ENCODE measurements at places on chromosomes 16 and 17.

DNA sequence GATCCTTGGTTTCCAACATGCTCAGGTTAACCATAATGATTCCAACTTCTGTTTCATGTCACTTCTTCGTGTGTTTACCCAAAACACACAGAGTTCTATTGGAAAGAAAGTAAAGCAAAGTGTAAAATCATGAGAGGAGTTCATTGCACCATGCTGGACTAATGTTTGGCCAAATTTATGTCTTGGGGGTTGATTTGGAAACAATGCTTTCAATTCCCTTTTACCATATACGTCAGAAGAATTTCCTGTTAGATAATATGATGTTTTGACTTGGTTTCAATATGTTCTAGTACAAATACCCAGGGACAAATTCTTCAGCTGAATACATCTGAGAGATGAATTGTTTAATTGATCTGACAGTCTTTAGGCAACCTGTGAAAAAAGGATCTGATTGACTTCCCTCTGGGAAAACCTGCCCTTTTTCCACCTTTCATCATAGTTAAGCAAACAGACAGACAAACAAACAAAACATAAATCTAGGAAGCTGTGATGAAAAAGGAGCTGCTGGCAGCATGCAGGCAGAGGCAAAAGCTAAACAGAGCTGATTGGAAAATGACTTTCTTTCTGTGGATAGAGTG lies 26.0 kb upstream of the MPHOSPH6 start:
- H3K4me3 ChIP-seq: no peak overlapping the region
- H3K27me3 ChIP-seq: peaks cover under 1% of the 10 kb centered on the region
- peaks cover 9% of the 10 kb centered on the region for H3K4me1 ChIP-seq
- no peaks in the 10 kb centered on the region for H3K36me3 ChIP-seq

- peak overlapping the region; percentile 46 for H3K27ac ChIP-seq
- no peaks in the 10 kb centered on the region for H3K27me3 ChIP-seq
- H3K4me3 ChIP-seq: no peak overlapping the region
These were observed 25.3 kb downstream of the XYLT1 start for GRCh38 chr16:17445421-17445820.

- H3K27me3 ChIP-seq: no peaks in the 10 kb centered on the region
- DNase-seq: no peak
- H3K4me3 ChIP-seq: no peak overlapping the region
These were observed 112.2 kb downstream of the VPS53 start for GRCh38 chr17:602436-602835.

DNA sequence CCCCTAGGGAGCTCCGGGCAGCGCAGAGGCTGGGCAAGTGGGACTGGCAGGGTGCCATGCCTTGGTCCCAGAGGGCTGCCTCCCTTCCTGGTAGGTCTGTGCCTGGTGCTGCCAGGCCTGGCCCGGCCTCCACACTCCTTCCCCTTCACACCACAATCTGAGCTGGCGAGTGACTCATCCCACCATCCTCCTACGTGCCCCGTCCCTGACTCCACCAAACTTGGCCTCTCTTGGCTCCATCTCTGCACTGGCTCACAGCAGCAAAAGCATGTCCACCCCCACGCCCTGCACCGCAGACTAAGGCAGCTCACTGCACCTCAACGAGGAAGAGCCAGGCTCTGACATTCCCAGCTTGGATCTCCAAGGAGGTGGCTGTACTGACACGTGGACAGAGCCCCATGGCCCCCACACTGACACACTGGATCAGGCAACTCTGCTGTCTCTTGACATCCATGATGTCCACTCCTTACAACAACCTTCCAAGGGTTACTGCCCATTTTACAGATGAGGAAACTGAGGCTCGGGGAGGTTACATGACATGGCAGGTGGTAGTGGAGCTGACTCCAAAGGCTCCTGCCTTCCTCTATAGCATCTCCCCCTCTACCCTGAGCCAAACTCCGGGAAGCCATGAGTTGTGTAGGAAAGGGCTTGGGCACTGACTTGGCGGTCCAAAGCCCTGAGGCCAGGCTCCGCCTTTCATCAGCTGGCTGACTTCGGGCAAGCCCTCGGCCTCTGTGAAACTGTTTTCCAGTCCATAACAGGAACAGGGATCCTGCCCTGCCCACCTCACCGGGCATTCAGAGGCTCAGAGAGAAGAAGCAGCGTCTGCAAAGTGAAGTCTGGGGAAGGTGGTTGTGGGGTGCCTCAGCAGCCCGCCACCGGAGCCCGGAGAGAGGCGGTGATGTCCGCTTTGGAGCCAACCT lies 20.1 kb upstream of the KRT19 start:
- no peak for DNase-seq
- H3K36me3 ChIP-seq: no peaks in the 10 kb centered on the region
- H3K27me3 ChIP-seq: peaks cover 39% of the 10 kb centered on the region

- no peaks in the 10 kb centered on the region for H3K36me3 ChIP-seq
- H3K4me1 ChIP-seq: no peaks in the 10 kb centered on the region
- H3K4me3 ChIP-seq: no peak overlapping the region
- DNase-seq: no peak
These were observed 325.4 kb downstream of the ZFHX3 start for GRCh38 chr16:72722552-72722951.

DNA sequence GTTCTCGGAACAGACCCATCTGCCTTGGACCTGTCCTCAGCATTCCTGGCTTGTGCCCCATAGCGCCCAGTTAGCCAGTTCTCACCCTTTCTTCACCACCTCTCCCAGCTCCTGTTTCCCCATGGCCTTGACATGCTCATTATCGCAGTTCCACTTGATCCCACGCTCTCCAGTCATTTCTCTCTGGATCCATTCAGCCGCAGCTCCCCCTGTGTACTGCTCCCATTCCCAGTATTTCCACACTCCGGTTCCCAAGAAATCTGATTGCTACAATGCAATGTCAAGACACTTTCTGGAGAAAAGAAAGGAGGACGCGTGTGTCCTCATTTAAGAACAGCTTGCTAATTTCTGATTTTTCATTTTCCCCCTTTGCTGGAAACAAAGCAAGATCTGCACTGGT lies 55.4 kb downstream of the TMEM186 start:
- H3K4me1 ChIP-seq: no peaks in the 10 kb centered on the region
- no peak for DNase-seq
- no peaks in the 10 kb centered on the region for H3K27me3 ChIP-seq
- H3K27ac ChIP-seq: peak overlapping the region; percentile 6

GRCh38 chr17:2903193-2903974 lies 107.1 kb downstream of the RAP1GAP2 start:
- H3K4me1 ChIP-seq: peaks cover 51% of the 10 kb centered on the region
- H3K4me3 ChIP-seq: no peak overlapping the region
- peaks cover 26% of the 10 kb centered on the region for H3K36me3 ChIP-seq
- no peak for DNase-seq

DNA sequence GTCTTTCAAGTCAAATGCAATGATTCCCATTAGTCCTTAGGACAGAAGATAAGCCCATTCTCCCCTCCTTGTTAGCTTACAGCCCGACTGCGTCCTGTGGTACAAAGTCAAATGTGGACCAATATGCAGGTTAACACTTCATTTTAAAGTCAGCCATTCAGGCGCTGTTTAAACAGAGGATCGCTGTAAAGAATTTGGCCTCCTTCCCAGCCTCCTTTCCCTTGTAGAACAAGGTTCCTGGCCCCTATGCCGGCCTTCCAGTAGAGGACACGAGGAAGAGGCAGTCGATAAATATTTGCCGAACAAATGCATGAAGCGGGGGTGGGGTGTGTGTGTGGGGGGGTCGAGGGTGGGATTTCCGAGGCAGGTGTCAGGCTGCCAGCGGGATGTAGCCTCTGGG lies 4.3 kb downstream of the SDK2 start:
- H3K4me3 ChIP-seq: no peak overlapping the region
- H3K4me1 ChIP-seq: peaks cover 8% of the 10 kb centered on the region
- H3K36me3 ChIP-seq: no peaks in the 10 kb centered on the region
- H3K27me3 ChIP-seq: peaks cover 42% of the 10 kb centered on the region
- DNase-seq: no peak
- H3K27ac ChIP-seq: no peak overlapping the region

- no peaks in the 10 kb centered on the region for H3K27me3 ChIP-seq
- DNase-seq: no peak
- H3K27ac ChIP-seq: no peak overlapping the region
- no peak overlapping the region for H3K4me3 ChIP-seq
- H3K36me3 ChIP-seq: peaks cover 4% of the 10 kb centered on the region
These were observed 39.9 kb downstream of the DNAH17 start for GRCh38 chr17:78537217-78537860.

GRCh38 chr16:29192329-29193247 lies 207.7 kb downstream of the LAT start:
- no peaks in the 10 kb centered on the region for H3K4me1 ChIP-seq
- no peaks in the 10 kb centered on the region for H3K27me3 ChIP-seq
- no peaks in the 10 kb centered on the region for H3K36me3 ChIP-seq
- no peak overlapping the region for H3K27ac ChIP-seq

- H3K4me1 ChIP-seq: no peaks in the 10 kb centered on the region
- no peak for DNase-seq
- no peak overlapping the region for H3K4me3 ChIP-seq
- peaks cover 3% of the 10 kb centered on the region for H3K36me3 ChIP-seq
- H3K27ac ChIP-seq: no peak overlapping the region
These were observed 31.7 kb downstream of the ABCC6 start for GRCh38 chr16:16191493-16192167.

DNA sequence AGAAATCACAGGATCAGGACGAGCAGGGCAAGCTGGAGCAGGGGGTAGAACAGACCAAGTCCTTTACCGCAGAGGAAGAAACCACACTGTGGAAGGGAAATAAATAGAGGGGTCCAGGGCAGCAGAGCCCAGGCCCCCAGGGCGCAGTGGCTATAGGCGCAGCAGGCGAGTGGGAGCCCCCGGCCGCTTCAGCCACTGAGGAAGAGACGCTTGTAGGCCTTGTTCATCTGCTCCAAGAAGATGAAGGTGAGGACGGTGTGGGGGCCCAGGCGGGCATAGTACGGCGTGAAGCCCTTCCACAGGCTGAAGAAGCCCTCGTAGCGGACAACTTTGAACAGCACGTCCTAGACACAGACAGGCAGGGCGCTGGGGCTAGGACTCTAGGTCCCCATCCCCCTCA lies 2.3 kb downstream of the SLC25A11 start:
- H3K4me3 ChIP-seq: no peak overlapping the region
- peaks cover 57% of the 10 kb centered on the region for H3K4me1 ChIP-seq
- H3K27me3 ChIP-seq: no peaks in the 10 kb centered on the region

DNA sequence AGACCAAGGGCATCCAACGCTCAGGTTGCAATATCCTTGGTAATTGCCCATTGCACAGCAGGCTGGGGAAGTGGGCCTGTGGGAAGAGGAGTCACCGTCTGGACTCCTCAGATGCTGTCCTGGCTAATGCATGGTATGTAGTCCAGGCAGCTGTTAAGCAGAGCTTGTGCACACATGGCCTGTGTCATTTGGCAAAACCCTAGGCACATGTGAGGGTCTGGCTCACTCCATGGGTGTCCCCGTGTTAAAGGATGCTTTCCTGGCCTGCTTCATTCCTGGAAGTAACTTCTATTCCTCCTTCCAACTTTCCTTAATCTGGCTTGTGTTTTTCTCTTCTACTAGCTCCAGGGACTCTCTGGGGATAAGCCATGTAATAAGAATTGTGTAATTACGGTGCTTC lies 378.0 kb upstream of the CA10 start:
- no peak for DNase-seq
- no peaks in the 10 kb centered on the region for H3K27me3 ChIP-seq
- no peak overlapping the region for H3K4me3 ChIP-seq
- no peaks in the 10 kb centered on the region for H3K4me1 ChIP-seq

- peaks cover 4% of the 10 kb centered on the region for H3K27me3 ChIP-seq
- H3K4me1 ChIP-seq: no peaks in the 10 kb centered on the region
- H3K36me3 ChIP-seq: no peaks in the 10 kb centered on the region
- no peak overlapping the region for H3K4me3 ChIP-seq
- no peak overlapping the region for H3K27ac ChIP-seq
These were observed 27.0 kb upstream of the CAPNS2 start for GRCh38 chr16:55539488-55539887.

DNA sequence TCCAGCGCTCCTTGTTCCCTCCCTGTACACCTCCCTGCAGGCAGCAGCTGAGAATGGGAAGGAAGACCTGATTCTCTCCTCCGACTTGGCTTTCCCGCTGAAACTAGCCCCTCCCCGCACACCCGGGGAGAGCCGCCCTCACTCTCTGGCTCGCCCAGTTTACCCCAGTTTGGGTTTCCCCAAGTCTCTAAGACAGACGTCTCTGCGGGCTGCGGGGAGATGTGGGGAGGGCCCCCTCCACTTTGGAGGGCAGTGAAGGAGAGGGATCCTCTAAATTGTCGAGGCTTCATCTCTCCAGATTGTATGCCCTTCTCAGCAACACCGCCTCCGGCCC lies 797 bp downstream of the GRB7 start:
- H3K4me1 ChIP-seq: peaks cover 6% of the 10 kb centered on the region
- H3K27ac ChIP-seq: peak overlapping the region; percentile 78
- peaks cover 3% of the 10 kb centered on the region for H3K36me3 ChIP-seq
- peaks cover 26% of the 10 kb centered on the region for H3K27me3 ChIP-seq

- no peak overlapping the region for H3K4me3 ChIP-seq
- H3K4me1 ChIP-seq: no peaks in the 10 kb centered on the region
- H3K27me3 ChIP-seq: peaks cover 19% of the 10 kb centered on the region
- H3K27ac ChIP-seq: no peak overlapping the region
These were observed 121.8 kb upstream of the MED13 start for GRCh38 chr17:62186841-62187240.

- no peak for DNase-seq
- H3K36me3 ChIP-seq: no peaks in the 10 kb centered on the region
- no peaks in the 10 kb centered on the region for H3K4me1 ChIP-seq
- H3K4me3 ChIP-seq: no peak overlapping the region
These were observed 15.6 kb upstream of the CBFA2T3 start for GRCh38 chr16:88992351-88993165.

DNA sequence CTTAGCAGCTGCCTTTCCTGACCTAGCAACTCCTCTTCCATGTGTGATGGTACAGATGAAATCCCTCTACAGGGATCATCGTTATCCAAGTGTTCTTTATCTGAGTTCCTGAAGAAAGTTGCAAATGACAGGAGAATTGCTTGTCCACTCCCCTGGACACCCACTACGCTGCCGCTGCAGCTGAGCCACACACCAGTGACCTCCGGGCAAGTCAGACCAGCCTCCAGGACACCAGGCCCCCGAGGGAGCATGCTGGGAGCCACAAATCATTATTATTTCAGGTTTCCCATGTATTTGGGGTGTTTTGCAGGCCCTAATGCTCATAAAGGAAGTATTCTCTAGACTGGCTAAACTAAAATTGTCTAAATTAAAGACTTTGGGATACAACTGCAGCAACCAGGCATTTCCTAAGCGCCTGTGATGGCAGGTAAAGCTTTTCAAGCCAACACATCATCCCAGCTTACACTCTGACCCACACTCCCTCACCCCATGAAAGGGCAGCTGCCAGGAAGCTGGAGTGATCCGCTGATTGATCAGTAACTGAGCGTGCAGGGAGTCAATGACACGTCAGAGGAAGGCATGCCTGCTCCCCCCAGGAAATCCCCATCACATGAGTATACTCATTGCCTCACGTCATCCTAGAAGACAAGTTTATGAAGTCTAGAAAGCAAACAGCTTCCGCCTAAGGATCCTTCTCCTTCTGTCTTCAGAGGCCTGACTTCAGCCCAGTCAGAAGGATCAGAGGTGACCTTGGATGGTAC lies 14.4 kb downstream of the FA2H start:
- peaks cover 29% of the 10 kb centered on the region for H3K27me3 ChIP-seq
- H3K4me1 ChIP-seq: no peaks in the 10 kb centered on the region
- H3K27ac ChIP-seq: no peak overlapping the region
- H3K4me3 ChIP-seq: no peak overlapping the region
- H3K36me3 ChIP-seq: peaks cover under 1% of the 10 kb centered on the region

GRCh38 chr17:39002991-39003715 lies 36.0 kb upstream of the FBXO47 start:
- H3K27me3 ChIP-seq: peaks cover 42% of the 10 kb centered on the region
- H3K36me3 ChIP-seq: no peaks in the 10 kb centered on the region
- H3K4me3 ChIP-seq: no peak overlapping the region
- H3K4me1 ChIP-seq: peaks cover 9% of the 10 kb centered on the region

GRCh38 chr16:28917095-28917494 lies 7.9 kb downstream of the RABEP2 start:
- no peaks in the 10 kb centered on the region for H3K4me1 ChIP-seq
- no peaks in the 10 kb centered on the region for H3K27me3 ChIP-seq
- DNase-seq: no peak
- H3K27ac ChIP-seq: no peak overlapping the region
